ENCODE measurements at places on chromosomes 5 and 9. TPM values are rescaled to one million over a fixed set of nuclear protein-coding genes. Genes with fewer than 3 reads are reported as not detected.

The OSMR gene
- 108 TPM for total RNA-seq

The CATSPER3 gene
- under 0.01 TPM for total RNA-seq

The GDA gene
- total RNA-seq: not detected

The ZNF883 gene
- 2.0 TPM for total RNA-seq

The PIP5K1B gene
- not detected for total RNA-seq

The WDR38 gene
- not detected for total RNA-seq

The GABRG2 gene
- not detected for total RNA-seq

The GLDC gene
- 17.6 TPM for total RNA-seq

The CCDC192 gene
- not detected for total RNA-seq

The C9orf43 gene
- total RNA-seq: not detected

The GRXCR2 gene
- not detected for total RNA-seq

The PCDH1 gene
- not detected for total RNA-seq

The IL31RA gene
- 0.37 TPM for total RNA-seq

The GADD45G gene
- 0.39 TPM for total RNA-seq

The DND1 gene
- 0.39 TPM for total RNA-seq

The CDKN2B-AS1 gene
- total RNA-seq: 11.7 TPM

The MED10 gene
- 5.9 TPM for total RNA-seq

The BAAT gene
- total RNA-seq: under 0.01 TPM

The TXNDC8 gene
- total RNA-seq: not detected

The PDCD1LG2 gene
- 8.2 TPM for total RNA-seq

The PCDHA1 gene
- total RNA-seq: not detected
